ENCODE measurements at places on chromosomes 5 and 9. TPM values are rescaled to one million over a fixed set of nuclear protein-coding genes. Genes with fewer than 3 reads are reported as not detected.

DNA sequence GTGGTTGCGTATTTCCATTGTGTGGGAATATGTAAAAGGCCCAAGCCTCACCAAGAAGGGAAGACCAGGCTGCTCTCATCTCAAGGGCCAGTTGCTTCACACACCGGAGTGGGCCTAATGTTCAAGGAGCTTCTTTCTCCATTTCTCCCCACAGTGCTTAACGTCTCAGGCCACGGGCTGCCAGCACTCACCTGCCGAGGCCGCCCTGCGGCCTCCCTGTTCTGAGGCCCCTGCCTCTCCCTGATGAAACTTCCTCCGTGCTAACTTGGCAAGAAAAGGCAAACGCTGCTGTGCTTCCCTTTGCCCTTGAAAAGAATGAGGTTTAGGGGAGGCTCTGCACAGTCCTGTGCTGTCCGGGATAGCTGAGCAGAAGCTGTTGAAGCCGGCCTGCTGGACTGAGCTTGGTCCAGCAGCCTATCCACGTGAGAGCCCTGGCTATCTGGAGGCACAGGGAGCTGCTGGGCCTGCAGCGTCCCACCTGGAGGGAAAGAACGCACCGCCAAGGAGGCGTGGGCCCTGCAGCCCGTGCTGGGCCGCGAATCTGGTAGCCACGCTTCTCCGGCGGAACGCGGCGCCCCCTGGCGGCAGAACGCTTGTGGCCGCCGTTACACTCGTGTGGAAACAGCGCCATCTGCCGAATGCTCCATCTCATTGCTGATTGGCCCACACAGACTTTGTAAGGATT, 73.5 kb upstream of the PRSS3 start:
- peak; percentile 67 for DNase-seq

Gene C5orf58
- not detected for total RNA-seq

DNA sequence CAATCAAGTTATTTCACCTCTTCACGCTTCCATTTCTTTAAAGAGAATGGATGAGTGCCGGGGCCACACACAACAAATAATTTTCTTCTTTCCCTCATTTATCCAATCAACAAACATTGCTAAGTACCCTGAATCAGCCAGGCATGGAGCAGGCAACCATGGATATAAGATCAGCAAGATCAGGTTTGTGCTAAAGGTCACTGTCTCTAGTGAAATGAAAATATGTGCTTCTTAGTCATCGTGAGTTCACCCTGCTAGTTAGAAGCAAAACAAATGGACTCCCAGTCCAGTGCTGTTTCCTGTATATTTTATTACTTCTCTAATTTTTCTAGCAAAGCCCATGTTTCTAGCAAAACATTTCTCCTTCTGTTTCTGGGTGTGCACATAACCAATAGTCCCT, 629.2 kb downstream of the BNC2 start:
- DNase-seq = peak; percentile 25

DNA sequence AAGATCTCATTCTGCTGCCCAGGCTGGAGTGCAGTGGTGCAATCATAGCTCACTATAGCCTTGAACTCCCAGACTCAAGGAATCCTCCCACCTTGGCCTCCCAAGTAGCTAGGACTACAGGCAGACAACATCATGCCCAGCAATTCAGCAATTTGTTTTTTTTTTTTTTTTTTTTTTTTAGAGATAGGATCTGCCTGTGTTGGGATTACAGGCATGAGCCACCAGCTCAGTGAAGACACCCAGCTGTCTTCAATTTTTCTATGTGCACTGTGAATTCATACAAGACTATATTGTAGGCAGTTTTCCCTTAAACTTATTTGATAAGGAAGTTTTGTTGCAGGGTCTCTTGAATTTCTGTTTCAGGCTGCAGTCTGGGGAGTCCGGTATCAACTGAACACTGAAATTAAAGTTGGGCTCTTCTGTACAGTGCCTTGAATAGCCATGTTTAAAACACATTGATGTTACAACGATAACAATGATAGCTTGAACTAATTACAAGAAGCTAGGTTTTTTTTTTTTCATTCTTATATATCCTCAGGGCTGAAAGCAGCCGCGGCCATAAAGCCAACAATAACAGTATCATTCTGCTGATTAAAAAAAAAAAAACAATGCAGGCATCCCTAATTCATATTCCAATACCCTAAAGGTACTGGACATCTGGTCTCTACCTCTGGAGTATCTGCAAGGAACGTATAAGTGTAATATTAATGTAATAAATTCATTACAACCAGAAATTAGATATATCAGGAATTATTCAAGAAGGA, 63.5 kb downstream of the MPDZ start:
- DNase-seq = no peak
